Vagina (tissue), 2 donors: ENCODE measurements at places on chromosomes 1 and 21. TPM values are rescaled to one million over a fixed set of nuclear protein-coding genes. Genes with fewer than 3 reads are reported as not detected.

DNA sequence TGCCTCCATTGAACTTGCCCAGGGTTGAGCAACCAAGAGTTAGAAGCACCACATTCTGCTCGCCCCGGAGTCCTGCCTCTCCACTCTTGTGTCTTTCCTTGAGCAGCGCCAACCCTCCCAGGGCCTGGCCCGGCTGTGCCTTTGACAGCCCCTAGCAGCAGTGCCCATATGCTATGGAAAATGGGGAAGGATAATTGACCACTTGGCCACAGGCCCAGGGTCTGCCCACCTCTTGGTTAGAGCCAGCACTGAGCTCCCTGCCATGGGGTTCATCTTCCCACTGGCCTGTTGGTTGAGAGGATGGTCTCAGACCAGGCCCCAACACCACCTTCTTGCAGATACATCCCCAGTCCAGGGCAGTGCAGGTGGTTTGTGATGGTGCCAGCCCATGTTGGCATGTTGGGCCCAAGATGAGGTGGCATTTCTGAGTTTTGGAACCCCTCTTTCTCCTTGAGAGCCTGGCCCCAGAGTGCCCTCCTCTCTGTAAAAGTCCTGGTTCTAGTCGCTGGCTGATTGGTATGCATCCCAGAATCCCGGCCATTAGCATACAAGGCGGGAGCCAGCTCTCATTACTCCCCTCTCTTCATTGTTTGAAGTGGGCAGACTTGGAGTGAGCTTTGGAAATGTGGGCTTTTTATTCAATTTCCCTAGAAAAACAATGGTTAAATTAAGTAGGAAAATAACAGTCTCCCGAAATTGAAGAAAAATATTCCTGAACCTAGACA, 7.6 kb downstream of the ARHGEF10L start:
- no peak for DNase-seq

The OVAAL gene
- total RNA-seq = not detected

GRCh38 chr1:107169615-107170014, 28.8 kb downstream of the NTNG1 start:
- DNase-seq = no peak

GRCh38 chr1:183753464-183753891, 51.4 kb upstream of the RGL1 start:
- no peak for DNase-seq

- DNase-seq = no peak
Measured at GRCh38 chr1:92743221-92743620, 41.7 kb downstream of the EVI5 start.

DNA sequence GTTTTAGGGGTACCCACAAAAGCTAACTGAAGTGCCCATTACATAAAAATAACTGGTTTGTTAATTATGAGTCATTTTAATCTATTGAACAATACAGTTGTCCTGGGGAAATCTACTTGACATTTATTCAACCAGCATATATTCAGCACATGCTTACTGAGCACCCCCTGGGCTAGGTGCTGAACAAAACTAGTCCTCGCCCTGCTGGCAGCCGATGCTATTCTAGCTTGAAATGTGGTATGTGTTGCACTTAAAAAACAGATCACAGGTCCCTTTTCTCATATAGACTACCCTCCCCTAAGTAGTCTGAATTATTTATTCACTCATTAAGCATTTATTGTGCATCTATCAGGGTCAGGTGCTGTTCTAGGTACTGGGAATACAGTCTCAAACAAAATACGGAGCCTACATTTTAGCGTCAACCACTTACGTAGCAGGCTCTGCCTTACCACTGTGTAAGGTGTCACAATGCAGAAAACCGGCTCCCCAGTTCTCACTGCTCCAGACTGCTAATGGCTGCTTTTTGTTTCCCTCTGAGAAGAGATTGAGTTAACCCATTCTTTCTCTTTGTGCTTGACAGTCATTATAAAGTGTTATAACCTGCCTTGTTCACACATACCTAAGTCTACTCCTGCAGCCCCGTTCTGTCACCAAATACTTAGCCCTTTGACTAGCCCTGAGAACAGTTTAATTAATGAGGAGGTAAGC, 57.1 kb downstream of the ADCY10 start:
- DNase-seq = no peak

DNA sequence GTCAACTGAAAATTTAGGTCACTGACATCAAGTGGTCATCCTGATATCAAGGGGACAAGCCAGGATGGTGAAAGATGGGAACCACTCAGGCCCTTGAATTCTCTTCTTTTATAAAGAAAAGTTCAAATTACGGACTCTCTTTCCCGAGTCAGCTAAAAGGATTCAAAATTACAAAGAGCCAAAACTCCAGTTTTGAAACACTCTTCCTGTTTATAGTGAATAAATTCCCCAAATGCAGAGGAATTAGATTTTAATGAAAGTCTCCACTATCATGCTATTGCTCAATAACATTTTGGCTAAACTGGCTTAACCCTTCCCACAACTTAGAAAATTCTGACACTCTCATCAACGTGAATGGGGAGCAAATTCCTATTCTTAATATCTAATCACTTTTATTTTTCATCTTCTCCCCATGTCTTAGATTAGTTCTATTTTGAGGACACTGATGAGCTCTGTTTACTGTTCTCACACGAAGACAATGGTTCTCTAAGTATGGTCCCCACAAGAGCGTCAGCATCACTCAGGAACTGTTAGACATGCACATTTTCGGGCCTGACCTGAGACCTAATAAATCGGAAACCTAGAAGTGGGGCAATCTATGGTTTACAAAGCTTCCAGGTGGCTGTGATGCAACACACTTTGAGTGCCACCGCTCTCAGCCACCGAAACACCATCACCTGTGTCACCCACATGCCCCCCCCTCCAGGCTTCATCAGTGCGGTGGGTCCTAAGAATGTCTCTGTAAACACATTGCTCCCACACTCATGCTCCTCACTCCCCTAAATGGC, 64.4 kb upstream of the TIAM1 start:
- DNase-seq = no peak

GRCh38 chr21:30372139-30372770, at the start of gene KRTAP13-2:
Gene KRTAP13-2, minus strand, starts transcription at chr21:30372271. Its CDS starts 58 bp downstream, at chr21:30372213.
- DNase-seq = no peak

The EPS8L3 gene
- total RNA-seq = not detected

- no peak for DNase-seq
Measured at GRCh38 chr1:27087371-27088220, 67.3 kb downstream of the SLC9A1 start.

GRCh38 chr1:6281511-6282402, 20.9 kb upstream of the GPR153 start:
- DNase-seq = no peak

The CBR3 gene
- 45.2 TPM for total RNA-seq

GRCh38 chr1:226061841-226062557, 517 bp upstream of the H3-3A start:
- DNase-seq = peak; percentile 90

DNA sequence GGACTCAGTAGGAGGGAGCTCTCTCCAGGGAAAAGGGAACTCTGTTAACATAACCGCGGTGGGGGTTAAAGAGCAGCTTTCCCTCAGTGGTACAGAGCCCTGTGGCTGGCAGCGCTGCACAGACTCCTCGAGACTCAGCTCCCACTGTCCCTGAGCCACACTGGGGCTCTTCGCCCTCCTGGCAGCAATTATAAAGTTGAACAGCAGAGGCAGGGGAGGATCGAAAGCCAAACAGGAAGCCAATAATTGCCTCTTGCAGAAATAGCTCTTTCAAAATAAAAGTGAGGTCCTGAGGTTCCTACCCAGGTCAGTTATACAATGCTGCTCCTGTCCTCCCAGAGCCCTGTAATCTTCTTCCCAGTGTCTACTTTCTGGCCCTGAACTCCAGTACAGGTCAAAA, 77.0 kb downstream of the FAM78B start:
- DNase-seq = no peak

- no peak for DNase-seq
Measured at GRCh38 chr1:25683731-25684130, 67.1 kb downstream of the MAN1C1 start.

The NIT1 gene
- 31.7 TPM for total RNA-seq

The POFUT2 gene
- total RNA-seq = 38.3 TPM

DNA sequence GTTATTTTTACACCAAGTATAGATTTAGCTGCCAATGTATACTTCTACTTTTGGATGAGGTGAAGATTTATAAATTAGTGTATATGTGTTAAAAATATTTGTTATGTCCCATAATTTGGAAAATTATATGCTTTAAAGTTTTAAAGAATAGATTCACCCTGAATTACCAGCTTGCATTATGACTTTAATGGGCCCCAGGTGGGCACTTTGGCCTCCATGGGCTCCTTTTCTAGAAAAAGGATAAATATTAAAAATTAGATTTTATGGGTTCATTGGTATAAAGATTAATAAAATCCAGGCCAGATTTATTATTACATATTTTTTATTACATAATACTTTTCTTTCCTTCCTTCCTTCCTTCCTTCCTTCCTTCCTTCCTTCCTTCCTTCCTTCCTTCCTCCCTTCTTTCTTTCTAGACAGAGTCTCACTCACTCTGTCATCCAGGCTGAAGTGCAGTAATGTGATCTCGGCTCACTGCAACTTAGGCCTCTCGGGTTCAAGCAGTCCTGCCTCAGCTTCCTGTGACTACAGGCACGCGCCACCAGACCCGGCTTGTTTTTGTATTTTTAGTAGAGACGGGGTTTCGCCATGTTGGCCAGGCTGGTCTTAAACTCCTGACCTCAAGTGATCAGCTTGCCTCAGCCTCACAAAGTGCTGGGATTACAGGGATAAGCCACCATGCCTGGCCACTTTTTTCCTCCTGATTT, 21.9 kb downstream of the KMO start:
- DNase-seq = no peak

DNA sequence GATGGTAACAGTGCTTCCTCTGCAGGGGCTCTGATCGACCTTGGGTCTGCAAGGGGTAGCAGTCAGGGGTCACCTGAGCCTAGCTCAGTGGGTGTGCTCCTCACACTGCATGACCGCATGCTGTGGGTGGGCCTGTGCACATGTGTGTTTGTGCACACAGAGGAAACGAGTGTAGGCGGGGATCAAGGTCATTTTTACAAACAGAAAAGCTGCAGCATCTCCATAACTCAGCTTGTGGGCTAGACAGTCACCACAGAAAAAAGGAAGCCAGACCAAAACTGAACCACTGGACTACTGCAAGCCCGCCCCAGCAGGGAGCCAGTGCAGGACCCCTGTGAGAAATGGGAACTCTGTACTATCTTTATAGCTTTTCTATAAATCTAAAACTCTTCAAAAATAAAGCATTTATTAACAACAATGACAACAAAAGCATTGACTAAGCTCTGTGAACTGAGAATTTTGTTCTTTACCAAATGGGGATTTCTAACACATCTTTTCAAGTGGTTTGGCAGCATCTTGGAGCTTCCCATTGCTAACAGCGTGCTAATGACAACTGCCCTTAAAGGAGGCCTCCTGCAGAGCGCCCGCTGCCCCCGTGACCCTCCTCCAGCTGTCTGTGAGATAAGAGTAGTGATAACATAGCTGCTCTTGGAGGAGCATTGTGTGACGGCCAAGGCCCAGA, 19.9 kb upstream of the NEK2 start:
- DNase-seq = no peak

The FCGR2B gene
- total RNA-seq = 10.3 TPM

DNA sequence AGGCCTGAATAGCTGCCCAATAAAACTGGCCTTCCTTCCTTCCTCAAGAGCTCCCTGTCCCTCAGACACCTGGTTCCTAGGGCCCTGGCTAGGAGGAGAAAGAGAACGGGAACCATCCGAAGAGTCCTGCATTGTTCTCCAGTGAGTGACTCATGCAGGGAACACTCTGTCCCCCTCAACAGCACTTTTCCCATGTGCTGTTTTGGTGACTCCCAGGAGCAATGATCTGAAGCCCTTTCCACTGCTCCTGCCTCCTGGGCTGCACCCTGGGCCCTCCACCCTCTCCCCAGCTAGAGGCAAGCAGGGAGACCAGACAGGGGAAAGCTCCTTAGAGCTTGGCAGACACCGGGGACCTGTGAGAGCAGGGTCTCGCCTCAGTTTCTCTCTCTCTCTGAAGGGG, 18.9 kb downstream of the TNNT2 start:
- no peak for DNase-seq

DNA sequence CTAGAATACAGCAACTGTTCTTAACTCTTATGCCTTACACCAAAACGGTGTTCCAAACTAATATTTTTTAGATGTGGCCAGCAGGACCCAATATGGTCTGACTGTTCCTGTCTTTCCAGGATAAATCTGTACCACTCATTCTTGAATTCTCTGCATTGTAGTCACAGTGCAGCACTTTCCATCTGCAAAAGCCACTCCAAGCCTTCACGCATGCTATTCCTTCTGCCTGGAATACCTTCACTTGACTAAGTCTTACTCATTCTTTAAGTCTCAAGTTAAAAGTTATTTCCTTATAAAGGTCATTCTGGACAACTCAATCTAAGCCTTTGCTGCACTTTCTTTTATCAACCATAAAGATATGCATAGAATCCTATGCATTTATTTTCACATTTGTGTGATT, 1194.5 kb downstream of the PLA2G4A start:
- no peak for DNase-seq

The RGS18 gene
- 0.98 TPM for total RNA-seq

- DNase-seq = no peak
Measured at GRCh38 chr1:116405241-116406135, 32.4 kb downstream of the ATP1A1 start.

GRCh38 chr1:108007070-108007469, 42.1 kb upstream of the VAV3 start:
- no peak for DNase-seq

The NUP210L gene
- total RNA-seq = not detected

DNA sequence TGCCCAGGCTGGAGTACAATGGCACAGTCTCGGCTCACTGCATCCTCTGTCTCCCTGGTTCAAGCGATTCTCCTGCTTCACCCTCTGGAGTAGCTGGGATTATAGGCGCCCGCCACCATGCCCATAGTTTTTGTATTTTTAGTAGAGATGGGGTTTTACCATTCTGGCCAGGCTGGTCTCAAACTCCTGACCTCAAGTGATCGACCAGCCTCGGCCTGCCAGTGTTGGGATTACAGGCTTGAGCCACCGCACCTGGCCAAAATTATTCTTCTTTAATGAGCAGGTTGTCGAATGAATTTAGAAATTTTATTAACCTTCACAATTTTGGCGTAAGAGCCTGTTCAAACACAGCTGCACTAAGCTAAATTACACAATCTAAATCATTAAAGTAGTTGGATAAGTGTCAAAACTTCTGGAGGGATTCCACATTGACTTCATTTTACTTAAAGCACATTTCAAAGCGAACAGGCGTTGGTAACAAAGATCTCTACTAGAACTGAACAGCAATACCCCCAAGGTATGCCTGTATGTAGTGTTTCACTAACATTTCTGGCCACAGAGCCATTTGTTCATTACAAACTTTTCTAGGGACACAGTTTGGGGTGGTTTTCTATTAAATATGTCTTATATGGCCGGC, 5.2 kb upstream of the CTH start:
- DNase-seq = no peak

DNA sequence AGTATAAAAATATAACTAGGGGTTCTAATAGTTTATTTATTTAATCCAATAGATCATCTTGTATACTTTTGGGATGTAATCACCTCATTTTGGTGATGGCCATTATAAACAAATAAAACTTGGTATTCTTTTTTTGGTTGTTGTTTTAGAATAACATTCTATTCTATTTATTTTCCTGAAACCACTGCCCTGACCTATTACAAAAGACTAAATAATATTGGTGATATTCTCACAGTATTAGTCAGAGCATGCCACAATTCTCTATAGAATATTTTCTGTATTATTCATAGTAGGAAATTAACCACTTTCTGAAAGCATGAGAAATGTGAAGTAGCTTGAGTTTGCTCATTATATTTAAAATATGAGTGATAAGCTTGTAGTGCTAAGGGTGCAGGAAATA, 54.1 kb upstream of the LRRC7 start:
- DNase-seq = no peak

The GCSAML gene
- not detected for total RNA-seq

The ZYG11A gene
- total RNA-seq = 0.74 TPM
